ENCODE measurements at places on chromosomes 1 and 21.
A peak's percentile ranks its signal among the peaks of the same experiment; 100 is the strongest.

GRCh38 chr1:36269408-36269838 is 36.7 kb upstream of the SH3D21 start:
- no peak for DNase-seq

GRCh38 chr1:41589395-41589794 is 104.9 kb upstream of the EDN2 start:
- DNase-seq = no peak

GRCh38 chr1:200838676-200839445 is 33.9 kb upstream of the GPR25 start:
- DNase-seq = peak; percentile 81

- DNase-seq = no peak
Measured at GRCh38 chr1:89755591-89755990, 65.2 kb upstream of the LRRC8D start.

- DNase-seq = no peak
Measured at GRCh38 chr1:113581323-113581722, 178.0 kb downstream of the PHTF1 start.

GRCh38 chr1:20962576-20963258 is 175.6 kb upstream of the HP1BP3 start:
- DNase-seq = no peak

GRCh38 chr21:39632796-39633442 is 20.2 kb downstream of the B3GALT5 start:
- DNase-seq = peak; percentile 64

- no peak for DNase-seq
Measured at GRCh38 chr1:239897458-239897857, 194.2 kb upstream of the FMN2 start.

GRCh38 chr1:97630281-97630680 is 290.6 kb downstream of the DPYD start:
- DNase-seq = no peak

GRCh38 chr21:44684483-44684882 is 2.5 kb upstream of the KRTAP12-1 start:
- no peak for DNase-seq

DNA sequence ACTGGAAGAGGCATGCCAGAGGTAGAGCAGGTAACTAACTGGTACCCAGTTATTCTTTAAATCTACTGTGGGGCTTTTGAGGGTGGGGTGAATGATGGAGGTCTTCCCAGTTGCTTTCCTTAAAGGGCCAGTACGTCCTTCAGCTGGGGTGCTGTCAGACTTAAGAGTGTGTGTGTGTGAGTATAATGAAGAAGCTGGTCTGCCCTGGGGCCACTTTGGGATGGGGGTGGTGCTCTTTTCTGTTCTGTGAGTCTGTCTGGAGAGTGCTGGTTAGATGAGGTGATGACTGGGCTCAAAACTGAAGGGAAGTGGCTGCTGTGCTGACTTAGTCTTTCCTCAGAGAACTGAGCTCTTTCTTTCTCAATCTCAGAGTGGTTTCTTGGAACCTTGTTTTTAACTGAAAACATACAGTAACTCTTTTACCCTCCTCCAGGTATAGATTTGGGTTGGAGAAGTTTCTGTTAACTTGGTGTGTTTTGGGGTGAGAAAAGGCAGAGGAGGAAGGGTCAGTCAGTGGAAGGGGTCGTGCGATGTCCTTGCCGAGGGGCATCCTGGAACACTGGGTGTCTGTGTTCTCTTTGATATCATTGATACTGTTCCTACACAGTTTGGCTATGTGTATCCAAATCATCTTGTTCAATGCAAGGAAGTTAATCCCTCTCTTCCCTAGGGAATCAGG is 746 bp downstream of the MACF1 start:
- DNase-seq = peak; percentile 94

DNA sequence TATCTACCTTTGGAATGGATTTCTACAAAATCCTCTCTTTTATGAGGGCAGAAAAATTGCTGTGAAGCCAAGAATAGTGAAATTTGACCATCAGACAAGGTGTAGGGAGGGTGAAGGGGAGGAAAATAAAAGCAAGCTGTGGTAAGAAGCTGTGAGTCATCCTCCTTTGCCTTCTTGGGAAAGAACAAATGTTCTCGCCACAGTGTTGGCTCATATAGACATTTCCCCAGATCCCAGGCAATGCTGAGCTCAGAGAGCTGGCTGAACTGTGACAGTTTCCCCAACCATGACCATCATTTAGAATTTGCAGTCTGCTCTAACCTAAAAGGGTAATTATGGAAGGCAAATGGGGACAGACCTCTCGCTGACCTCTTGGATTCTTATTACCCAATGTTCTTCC is 235.4 kb downstream of the PBX1 start:
- DNase-seq = peak; percentile 80

- DNase-seq = no peak
Measured at GRCh38 chr1:12339396-12339795, 109.6 kb downstream of the VPS13D start.

DNA sequence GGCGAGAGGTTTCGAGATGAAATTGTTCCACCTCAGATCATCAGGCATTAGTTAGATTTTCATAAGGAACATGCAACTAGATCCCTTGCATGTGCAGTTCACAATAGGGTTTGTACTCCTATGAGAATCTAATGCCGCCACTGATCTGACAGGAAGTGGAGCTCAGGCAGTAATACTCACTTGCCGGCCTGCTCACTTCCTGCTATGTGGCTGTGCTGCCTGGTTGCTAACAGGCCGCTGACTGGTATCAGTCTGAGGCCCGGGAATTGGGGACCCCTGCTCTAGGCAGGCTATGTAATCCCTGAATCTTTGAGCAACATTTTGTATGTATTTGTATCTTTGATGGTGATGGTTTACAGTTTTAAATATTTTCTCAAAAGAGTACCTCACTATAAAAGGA is 32.5 kb downstream of the XKR8 start:
- no peak for DNase-seq

Measured in EL (cell line).